Renal pelvis (tissue), 12 donors: ENCODE measurements at places on chromosomes 12 and 14. TPM values are rescaled to one million over a fixed set of nuclear protein-coding genes. Genes with fewer than 3 reads are reported as not detected.

DNA sequence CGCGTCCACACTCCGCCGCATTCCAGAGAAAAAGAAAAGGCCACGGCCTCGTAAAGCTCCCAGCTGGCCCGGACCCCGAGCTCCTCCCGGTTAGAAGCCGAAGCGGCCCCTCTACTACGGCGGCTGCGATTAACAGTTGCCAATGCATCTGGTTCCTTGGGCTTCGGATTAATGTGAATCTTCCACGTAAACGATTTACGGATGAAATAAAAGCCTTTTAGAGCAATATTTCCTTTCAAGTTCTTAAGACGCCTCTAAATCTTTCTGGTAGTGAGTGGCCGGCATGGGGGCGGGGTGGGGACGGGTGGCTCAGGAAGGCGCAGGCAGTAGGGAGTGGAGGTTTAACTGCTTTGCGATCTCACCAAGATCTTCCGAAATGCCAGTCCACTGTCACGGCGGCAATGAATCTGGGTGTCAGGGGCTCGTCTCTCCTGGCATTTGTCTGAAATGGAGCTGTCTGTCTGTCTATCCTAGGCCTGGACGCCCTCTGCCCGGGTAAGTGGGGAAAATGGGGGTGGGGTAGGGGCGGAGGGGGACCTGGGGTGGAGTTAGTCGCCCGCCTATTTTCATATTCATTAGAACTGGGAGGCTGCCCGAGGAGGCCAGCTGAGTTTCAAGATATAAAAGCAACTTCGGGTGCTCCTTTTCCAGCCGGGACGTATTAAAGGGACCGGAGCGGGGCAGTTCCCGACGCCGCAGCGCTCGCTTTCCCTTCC is 413 bp upstream of the ALX1 start:
- DNase-seq: peak; percentile 68

GRCh38 chr14:22884738-22885523 is 1.9 kb downstream of the REM2 start:
- no peak for DNase-seq

- DNase-seq: no peak
These were observed 12.1 kb downstream of the BHLHE41 start for GRCh38 chr12:26112703-26113147.

DNA sequence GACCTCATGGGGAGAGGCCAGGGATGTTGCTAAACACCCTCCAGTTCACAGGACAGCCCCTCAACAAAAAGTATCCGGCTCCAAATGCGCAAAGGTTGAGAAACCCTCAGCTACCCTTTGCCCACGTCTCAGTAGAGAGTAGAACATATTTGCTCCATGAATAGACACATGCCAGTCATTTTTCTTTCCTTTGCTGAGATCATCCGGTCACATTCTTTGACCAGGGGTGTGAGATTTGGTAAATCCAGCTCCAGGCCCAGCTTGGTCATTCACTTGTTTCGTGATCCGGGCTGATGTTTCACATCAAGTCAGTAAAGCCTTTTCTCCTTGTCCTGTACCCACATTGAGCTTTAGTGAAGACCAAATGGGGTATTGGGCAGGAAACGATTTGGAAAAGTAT is 83.6 kb upstream of the LHX5 start:
- no peak for DNase-seq

DNA sequence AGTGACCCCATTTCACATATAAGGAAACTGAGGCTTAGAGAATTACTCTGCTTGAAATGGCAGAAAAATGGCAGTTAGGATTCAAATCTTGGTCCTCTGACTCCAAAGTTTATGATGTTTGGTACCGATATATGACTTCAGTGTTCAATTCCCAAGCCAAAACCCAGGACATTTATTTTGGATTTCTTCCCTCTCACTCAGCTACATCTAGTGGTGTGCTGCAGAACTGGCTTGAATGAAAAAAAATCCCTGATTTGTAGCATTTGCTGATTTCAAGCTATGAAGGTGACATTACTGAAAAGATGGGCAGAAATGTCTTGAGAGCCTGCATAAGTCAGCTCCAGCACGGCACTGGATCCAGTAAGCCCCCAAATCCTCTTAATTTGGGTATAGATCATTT is 106.4 kb downstream of the EFCAB11 start:
- no peak for DNase-seq

GRCh38 chr12:87155621-87156020 is 873.6 kb downstream of the C12orf50 start:
- no peak for DNase-seq

- DNase-seq: no peak
These were observed 208.8 kb upstream of the EEA1 start for GRCh38 chr12:93137656-93138612.

- DNase-seq: no peak
These were observed 30.6 kb upstream of the NXPH4 start for GRCh38 chr12:57185906-57186508.

GRCh38 chr14:102394717-102395375 is 32.1 kb downstream of the TECPR2 start:
- no peak for DNase-seq

DNA sequence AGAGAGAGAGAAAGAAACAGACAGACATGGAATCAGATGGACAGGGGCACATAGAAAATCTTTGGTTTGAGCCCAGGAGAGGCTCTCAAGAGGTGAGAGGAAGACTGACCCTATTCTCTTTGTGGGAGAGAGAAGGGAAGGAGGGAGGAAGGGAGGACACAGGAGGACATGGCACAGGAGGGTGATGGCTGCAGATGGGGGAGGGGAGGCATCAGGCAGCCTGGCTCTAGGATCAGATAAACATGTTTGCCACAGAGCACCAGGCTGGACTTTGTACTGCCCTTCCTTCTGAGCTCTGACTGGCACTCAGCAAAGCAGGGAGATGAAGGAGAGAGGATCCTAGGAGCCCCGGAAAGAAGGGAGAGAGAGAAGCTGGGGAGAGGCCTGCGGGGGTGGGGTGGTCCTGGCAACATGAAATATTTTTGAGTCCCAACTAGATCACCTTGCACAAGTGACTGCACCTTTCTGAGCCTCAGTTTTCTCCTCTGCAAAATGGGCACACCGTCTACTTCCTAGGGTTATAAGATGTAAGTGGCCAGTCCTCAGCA is 6.1 kb downstream of the HNF1A start:
- DNase-seq: no peak

GRCh38 chr14:89736881-89737280 is 217.6 kb downstream of the EFCAB11 start:
- no peak for DNase-seq

- no peak for DNase-seq
These were observed 122.4 kb downstream of the MIPOL1 start for GRCh38 chr14:37320106-37320505.

GRCh38 chr14:104665657-104666522 is 23.5 kb upstream of the INF2 start:
- no peak for DNase-seq

DNA sequence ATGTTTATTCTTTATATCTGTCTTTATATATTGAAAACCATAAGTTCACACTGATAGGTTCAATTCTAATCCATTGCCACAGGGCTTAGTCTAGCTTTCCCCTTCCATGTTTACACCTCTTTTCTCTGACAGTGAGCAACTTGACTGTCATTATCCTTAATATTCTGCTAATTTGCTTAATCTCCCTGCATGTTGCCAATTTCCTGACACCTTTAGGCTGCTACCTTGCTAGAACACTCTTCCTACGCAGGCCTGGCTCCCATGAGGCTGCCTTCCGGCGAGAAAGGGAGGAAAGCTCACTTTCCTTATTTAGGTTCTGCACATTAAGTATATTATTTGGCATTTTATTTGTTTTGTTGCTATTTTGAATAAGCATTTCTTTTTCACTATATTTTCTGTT is 12.8 kb upstream of the FRS2 start:
- DNase-seq: no peak

DNA sequence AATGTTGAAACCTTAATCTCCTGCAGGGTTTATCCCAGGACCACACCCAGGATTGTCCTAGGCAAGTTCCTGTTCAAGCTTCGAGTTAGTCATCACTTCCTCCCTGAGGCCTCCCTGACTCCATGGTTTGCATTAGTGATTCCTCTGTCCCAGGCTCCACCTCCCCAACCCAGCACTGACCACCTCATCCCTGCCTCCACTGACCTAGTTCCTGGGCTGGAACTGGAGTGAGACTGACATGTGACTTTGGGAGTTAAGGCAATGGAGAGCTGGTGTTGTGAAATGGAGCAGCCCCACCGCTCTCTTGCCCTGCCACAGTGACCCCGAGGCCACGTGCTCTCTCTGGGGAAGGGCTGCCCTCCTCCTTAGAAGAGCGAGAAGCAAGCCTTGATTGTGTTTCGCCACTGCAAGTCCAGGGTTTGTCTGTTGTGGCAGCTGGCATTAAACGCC is 15.8 kb upstream of the DTX1 start:
- no peak for DNase-seq

GRCh38 chr12:114995891-114996290 is 311.9 kb upstream of the TBX3 start:
- no peak for DNase-seq

- DNase-seq: no peak
These were observed 136.3 kb upstream of the TMPO start for GRCh38 chr12:98379106-98379505.

- no peak for DNase-seq
These were observed 317.9 kb downstream of the PCNX1 start for GRCh38 chr14:71225113-71225512.

DNA sequence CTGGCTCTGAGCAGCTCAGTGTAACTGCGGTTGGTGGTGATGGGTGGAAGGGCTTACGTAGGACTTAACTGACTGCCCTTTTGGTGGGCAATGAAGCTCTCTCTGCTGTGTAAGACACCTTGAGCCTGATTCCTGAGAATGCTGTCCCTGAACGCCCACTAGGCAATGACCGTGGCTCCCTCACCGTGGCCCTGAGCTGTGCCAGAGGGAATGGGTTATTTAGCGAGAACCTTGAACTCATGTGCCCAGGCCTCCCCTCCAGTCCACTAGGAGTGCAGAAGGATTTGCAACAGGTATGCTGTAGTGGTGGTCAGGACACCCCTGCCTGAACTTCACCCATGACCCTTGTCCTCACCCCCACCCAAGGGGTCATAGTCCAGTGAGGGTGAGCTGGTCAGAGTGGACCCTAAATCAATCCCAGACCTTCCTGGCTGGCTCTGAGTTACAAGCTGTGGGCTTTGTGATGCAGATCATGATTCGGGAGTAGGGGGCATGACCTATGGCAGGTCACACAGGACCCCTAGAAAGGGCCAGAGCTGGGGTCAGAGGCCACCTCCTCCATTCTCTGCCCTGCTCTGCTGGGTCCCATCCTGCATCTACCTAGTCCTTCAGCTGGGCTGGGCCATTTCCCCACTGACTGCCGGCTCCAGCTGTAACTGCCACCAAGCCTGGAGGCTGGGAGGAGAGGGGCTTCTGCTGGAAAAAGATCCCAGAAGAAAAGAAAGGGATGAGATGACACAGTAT is 14.5 kb upstream of the ANKRD33 start:
- no peak for DNase-seq

DNA sequence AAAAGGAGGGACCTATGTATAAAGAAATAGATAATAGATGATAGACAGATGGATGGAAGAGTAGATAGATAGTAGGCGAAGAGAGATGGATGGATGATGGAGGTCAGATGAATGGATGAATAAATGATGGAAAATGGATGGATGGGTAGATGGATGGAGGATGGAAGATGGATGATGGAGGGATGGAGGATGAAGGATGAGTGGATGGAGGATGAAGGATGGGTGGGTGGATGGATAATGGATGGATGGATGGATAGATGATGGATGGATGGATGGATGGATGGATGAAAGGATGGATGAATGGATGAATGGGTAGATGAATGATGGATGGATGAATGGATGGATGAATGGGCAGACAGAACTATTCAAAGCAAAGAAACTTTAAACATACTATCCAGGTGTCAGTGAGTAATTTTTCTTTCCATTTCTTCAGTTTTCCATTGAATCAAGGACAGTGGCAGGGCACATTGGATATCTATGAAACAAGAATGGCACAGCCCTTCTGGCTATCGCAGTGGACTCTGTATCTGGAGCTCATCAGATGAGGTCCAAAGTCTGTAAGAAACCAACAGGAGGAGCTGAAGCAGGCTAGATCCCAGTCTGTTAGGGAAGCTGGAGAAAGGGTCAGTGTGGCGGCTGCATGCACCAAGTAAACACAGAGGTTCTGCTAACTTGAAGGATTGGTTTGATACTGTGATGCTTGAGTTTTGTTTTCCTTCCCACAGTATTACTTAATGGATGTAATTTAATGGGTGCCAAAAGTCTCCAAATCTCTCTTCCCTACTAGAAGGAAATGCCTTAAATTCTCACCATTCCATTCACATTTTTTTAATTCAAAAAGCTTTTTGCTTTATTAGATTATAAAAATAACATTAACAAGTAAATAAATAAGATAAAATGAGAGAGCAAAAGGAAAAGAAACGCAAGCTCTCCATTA is 18.1 kb upstream of the MED13L start:
- DNase-seq: no peak

GRCh38 chr12:27221625-27222387 is 22.3 kb upstream of the STK38L start:
- DNase-seq: no peak

DNA sequence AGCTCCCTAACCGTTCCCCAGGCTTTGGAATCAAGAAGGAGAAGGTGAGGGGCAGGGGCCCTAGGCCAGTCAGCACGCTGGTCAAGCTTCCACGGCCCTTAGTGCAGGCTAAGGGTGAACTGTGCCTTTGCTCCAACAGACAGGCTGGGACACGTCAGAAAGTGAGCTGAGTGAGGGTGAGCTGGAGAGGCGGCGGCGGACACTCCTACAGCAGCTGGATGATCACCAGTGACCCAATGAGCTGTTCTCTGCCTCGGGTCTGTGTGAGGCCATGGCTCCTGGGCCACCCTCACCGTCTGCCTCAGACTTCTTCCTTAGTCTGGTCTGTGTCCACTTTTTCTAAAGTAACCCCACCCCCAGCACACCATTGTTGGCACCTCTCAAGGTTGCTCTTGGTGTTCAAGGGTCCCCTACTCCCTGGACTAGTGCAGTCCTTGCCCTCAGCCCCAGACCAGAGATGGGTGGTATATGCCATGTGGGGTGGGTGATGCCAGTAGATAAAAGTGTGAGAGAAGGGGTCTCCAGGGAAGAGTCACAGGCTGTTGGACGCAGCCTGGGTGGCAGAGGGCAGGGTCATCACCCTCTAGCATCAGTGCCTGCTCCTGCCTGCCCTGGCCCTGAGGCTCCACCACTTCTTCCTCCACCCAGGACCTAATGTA is 20.7 kb downstream of the PRPF40B start:
- DNase-seq: no peak

GRCh38 chr12:120688527-120689071 is 1.6 kb downstream of the MLEC start:
- no peak for DNase-seq

Gene E2F7
- 7.5 TPM for polyA plus RNA-seq

Gene SUSD6
- 22.4 TPM for polyA plus RNA-seq

Gene KLHL33
- polyA plus RNA-seq: 0.56 TPM

Gene STYX
- 12.1 TPM for polyA plus RNA-seq

Gene GPR132
- polyA plus RNA-seq: 0.71 TPM

Gene DIO3
- 0.27 TPM for polyA plus RNA-seq

Gene LRP1-AS
- polyA plus RNA-seq: not detected

Gene TAC3
- 2.2 TPM for polyA plus RNA-seq

Gene B4GALNT3
- polyA plus RNA-seq: 15.1 TPM

Gene NYNRIN
- 44.1 TPM for polyA plus RNA-seq

Gene GLIPR1L1
- polyA plus RNA-seq: 0.21 TPM

Gene RPS6KA5
- 7.7 TPM for polyA plus RNA-seq

Gene CLEC4D
- 0.49 TPM for polyA plus RNA-seq

Gene NT5DC3
- 8.5 TPM for polyA plus RNA-seq

Gene CLECL1
- 0.21 TPM for polyA plus RNA-seq

Gene NANOG
- polyA plus RNA-seq: 0.18 TPM
